ENCODE measurements at places on chromosomes 16 and 17.

- DNase-seq = no peak
Measured at GRCh38 chr16:81029930-81030604, 5.6 kb upstream of the ATMIN start.

GRCh38 chr17:66431910-66432309, 129.5 kb downstream of the PRKCA start:
- DNase-seq = no peak

DNA sequence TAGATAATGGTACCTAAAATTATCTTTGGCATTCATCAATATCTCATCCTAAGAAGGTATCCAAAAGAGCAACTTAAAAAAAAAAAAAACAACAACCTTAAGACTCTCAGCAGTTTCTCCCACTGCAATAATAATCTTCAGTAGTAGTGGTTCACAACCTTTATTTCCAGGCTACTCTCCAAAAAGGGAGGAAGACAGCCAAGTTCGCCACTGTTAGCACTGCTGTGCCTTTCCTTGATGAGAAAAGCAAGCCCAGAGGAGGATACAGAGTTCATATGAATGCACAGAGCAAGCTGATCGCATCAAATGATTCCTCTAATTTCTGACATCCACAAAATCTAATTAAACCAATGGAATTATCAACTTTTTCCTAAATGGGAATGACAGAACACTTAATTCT, 199.4 kb downstream of the AATF start:
- no peak for DNase-seq

GRCh38 chr16:17989255-17989654, 347.3 kb downstream of the NPIPA8 start:
- no peak for DNase-seq

- no peak for DNase-seq
Measured at GRCh38 chr16:47611042-47611441, 149.9 kb downstream of the PHKB start.

GRCh38 chr16:66137853-66138252, 228.6 kb upstream of the CDH5 start:
- DNase-seq = no peak

- DNase-seq = no peak
Measured at GRCh38 chr17:7632492-7632894, 2.6 kb downstream of the SHBG start.

- no peak for DNase-seq
Measured at GRCh38 chr16:84448444-84448843, 56.0 kb downstream of the MEAK7 start.

DNA sequence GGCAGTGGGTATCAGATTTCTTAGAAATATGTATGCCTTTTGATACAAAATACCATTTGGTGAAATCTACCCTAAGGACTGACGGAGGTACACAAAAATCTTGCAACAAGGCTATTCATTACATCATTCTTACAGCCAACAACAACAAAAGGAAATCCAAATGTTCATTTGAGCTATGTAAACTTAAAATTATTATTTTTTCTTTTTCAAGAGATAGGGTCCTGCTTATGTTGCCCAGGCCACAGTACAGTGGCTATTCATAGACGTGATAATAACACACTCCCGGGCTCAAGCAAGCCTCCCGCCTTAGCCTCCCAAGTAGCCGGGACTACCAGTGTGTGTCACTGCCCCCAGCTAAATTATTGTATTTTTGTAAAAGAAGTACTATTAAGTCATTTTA, 9.0 kb downstream of the SRR start:
- no peak for DNase-seq

DNA sequence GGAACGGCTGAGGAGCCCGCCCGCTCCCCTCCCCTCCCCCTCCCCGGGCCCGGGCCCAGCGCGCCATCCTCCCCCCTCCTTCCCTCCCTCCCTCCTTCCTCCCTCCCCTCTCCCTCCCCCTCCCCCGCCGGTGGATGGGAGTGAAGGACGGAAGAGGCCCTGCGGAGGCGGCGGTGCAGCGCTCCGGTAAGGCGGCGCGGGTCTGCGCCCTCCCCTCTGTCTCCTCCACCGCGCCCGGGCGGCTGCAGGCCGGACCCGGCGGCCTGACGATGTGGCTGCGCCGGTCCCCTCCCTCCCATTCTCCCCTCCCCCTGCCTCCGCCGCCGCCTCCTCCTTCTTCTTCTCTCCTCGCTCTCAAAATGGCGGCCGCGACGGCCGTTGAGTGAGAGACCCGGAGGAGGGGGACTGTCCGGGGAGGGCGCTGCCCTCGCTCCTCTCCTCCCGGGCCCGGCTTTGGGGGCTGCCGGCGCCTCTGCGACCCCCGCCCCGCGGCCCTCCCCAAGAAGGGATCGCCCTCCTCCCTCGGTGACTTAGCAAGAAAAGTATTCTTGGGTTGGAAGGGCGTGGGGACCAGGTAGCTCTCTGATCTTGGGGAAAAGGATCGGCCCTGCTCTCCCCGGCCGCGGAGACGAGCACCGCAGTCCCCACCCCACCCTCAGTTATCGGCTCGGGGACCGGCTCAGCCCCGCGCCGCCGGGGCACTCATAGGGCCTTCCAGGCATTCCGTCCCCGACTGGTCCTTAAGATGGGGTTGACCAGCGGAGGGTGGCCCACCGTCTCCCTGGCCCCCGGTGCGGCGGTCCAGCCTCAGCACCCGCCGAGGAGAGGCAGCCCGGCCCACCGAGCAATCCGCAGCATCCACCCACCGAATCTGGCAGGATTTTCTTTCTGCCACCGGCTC, 617 bp downstream of the PAFAH1B1 start:
- peak; percentile 29 for DNase-seq

- DNase-seq = no peak
Measured at GRCh38 chr16:69707920-69708683, 18.3 kb downstream of the NQO1 start.

- DNase-seq = no peak
Measured at GRCh38 chr16:24088767-24089166, 167.4 kb upstream of the CACNG3 start.

DNA sequence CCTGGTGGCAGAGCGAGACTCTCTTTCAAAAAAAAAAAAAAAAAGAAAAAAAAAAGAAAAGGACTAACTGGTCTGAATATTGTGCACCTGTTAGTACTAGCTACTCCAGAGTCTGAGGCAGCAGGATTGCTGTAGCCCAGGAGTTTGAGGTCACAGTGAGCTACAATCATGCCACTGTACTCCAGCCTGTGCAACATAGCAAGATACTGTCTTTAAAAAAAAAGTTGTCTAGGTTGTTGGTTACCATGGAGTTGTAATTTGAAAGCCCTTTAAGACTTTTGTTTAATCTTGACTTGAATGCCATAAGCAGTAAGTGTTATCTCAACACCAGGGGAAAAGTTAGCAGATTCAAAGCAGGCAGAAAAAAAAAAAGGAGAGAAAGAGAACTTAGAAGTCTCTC, 10.9 kb upstream of the C16orf54 start:
- DNase-seq = no peak

DNA sequence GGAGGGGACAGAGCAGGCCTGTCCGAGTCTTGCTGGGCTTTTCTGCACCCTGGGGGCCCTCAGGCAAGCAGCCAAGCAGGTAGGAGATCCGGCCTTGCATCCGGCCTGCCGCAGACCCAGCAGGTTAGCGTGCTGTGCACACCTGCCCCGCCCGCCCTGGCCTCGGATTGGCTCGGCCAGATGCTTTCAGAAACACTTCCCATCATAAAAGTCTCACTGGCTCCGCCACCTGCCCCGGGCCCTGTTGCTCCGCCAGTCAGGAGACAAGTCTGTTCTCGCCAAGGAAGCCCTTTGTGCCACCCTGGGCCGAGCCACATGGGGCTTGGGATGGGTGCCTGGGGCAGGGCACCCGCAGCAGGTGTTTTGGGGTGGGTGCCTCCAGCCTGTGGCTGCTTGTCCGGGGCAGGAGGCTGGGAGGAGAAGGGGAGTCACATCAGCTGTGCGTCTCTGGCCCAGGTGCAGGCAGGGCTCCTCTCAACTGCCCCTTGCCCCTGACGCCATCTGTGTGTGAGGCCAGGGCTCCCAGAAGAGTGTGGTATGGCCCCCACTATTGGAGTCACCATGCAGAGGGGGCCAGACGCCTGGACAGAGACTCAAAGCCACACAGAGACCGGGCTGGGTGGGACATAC, 228.2 kb upstream of the GSE1 start:
- peak; percentile 84 for DNase-seq

DNA sequence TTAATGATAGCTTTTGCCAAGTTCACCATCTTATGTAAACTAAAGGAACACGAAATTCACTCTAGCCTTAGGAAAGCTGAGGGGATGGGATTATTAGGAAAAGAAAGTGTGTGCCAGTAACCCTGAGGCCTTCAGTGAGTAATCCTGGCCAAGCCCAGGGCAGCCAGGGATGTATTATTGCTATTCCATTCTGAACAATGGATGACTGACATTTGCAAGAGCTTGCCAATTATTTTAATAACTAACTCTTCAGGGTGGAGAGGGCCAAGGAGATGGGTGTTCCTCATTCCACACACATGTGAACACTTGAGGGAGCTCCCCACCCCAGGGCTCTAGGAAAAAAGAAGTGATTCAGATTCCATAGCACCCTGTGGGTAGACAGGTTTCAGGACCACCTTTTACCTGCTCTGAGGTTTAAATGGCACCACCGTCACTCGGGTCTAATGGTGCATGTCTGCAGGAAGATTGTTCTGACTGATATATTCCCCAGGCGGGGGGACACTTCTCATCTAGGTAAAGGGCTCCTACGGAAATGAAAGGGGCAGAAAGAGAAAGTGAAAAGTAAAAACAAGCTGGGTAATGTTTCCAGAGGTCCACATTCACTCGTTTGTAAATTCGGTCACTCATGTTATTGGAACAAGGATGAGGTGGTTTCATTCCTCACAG, 41.5 kb downstream of the TK2 start:
- DNase-seq = no peak

- DNase-seq = no peak
Measured at GRCh38 chr16:85234310-85235204, 122.3 kb upstream of the CIBAR2 start.

DNA sequence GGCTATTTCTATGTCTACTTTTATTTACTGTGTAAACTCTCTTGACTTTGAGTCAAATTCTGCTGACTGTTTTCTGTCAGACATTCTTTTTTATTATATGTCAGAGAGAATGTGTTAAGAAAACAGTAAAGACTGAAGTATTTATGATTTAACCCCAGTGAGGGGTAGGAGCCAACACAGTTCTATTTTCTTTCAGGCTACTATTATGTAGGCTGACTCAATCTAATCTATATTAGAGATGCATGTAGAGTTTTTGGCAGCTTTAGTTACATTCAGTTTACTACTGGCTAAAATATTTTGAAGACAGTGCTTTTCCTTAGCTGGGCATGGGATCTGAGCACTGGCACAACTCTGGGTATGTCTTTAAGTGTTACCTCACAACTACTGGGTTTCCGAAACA, 1108.0 kb downstream of the CDH11 start:
- DNase-seq = no peak

- DNase-seq = no peak
Measured at GRCh38 chr17:17062866-17063265, 20.6 kb downstream of the MPRIP start.

GRCh38 chr16:81366316-81366932, 51.7 kb downstream of the GAN start:
- no peak for DNase-seq

DNA sequence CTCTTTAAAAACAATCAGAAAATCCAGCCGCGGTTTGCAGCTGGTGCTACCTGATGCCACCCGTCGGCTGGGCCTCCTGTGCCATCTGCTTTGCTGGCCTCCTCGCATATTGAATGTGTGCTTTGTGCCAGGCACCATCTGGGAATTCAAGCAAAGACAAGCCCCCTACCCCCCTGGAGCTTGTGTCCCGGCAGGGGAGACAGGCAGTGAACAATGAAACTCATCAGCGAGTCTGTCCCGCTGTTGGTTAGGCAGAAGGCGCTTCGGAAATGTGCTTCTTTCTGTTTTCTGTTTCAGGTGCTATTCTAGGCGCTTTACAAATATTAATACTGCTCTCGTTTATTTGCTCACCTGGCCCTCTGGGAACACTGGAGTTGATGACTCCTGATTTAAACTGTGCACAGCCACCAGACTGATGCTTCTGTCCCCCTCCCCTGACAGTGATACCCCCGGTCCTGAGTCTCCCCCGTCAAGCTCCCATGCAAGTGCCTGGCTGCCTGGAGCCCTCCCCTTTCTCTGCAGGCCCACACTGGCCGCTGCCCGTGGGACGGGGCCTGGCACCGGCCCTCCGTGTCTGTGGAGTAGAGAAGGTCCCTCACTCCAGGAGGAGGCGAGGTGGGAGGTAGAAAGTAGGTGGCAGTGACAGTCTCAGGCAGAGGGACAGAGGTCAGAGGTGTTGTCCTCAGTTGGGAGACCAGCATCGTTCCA, 126.1 kb upstream of the PLCG2 start:
- DNase-seq = peak; percentile 32

DNA sequence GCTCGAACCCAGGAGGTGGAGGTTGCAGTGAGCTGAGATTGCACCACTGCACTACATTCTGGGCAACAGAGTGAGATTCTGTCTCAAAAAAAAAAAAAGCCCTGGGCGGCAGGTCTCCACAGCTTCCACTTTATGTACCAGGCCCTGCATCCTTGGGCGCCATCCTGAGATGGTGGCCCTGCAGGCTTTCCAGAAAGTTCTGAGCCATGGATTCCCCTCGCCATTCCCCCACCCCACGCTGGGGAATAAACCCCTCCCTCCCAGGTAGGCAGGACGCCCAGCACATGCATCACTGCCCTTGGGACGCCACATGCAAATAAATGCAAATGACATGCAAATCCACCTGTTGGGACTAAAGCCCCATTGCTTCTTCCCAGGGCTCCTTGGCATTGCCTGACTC, 13.8 kb upstream of the ZNF469 start:
- no peak for DNase-seq

Measured in NCI-H1105 (cell line).